ENCODE measurements at places on chromosomes 16 and 17.

GRCh38 chr16:66057057-66057456 is 309.4 kb upstream of the CDH5 start:
- no peak for DNase-seq

DNA sequence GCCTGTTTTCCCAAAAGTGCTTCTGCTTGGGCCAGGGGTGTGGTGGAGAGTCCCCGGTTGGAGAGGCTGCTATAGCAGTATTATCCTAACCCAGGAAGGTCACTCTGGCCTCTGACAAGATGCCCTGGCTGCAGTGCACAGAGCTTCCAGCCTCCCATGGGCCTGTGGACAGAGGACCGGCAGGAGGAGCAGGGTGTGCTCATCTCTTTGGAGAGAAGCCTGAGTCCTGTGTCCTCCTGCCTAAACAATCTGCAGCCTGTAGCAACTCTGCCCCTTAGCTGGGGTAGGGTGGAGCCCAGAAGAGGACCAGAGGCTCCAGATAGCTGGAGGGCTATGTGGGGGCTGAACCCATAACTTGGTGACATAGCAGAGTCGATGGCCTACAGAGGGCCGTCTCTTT is 78.0 kb downstream of the MPRIP start:
- DNase-seq = no peak

- DNase-seq = no peak
Measured at GRCh38 chr16:55534756-55535155, 25.9 kb downstream of the LPCAT2 start.

- no peak for DNase-seq
Measured at GRCh38 chr17:260031-260791, 78.8 kb upstream of the DOC2B start.

GRCh38 chr17:2344528-2344927 is 7.2 kb downstream of the SGSM2 start:
- no peak for DNase-seq

DNA sequence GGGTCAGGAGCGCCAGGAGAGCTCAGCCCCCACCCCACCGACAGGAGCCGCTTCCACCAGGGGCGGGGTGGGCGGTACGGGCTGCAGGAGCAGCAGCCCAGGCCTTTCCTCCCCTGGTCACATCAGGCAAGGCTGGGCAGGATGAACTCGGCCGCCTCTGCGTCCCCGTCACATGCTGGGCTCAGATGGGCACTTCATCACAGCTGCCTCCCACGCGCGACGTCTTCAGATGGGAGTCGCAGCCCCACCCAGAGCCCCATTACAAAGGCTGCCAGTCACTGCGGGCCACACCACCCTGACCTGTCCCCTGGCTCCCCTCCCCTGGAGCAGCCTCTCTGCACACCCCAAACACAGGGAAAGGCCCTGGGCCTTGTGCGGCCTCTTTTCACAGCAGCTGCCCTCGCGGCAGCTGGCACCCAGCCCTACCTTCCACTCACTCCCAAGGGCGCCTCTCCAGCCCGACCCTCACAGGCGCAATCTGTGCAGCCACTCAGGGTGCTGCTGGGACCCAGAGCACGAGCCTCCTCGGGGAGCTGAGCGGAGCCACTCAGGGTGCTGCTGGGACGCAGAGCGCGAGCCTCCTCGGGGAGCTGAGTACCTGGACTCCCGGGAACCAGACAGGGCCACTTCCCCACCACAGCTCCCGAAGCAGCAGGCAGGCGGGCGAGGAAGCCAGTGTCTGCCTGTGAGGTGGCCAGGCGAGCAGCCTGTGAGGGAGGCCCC is 4.7 kb downstream of the ZNF598 start:
- no peak for DNase-seq
